ENCODE measurements at places on chromosomes 2 and 18. TPM values are rescaled to one million over a fixed set of nuclear protein-coding genes. Genes with fewer than 3 reads are reported as not detected.

SAG gene
- not detected for total RNA-seq

THSD7B gene
- total RNA-seq: not detected

HS6ST1 gene
- total RNA-seq: 17.4 TPM

REG1B gene
- not detected for total RNA-seq

CD207 gene
- not detected for total RNA-seq

RGPD3 gene
- under 0.01 TPM for total RNA-seq

FKBP1B gene
- total RNA-seq: 10.3 TPM

MARCO gene
- total RNA-seq: not detected

RIT2 gene
- total RNA-seq: not detected

RAB27B gene
- 0.52 TPM for total RNA-seq

DSC2 gene
- total RNA-seq: 0.09 TPM

EVA1A gene
- 5.8 TPM for total RNA-seq

CYP27A1 gene
- total RNA-seq: 36.0 TPM

IL36B gene
- not detected for total RNA-seq

C2orf15 gene
- total RNA-seq: not detected

SOX11 gene
- total RNA-seq: not detected

HOXD4 gene
- not detected for total RNA-seq

C2orf81 gene
- total RNA-seq: 1.4 TPM

UCN gene
- 0.16 TPM for total RNA-seq

AGFG1 gene
- total RNA-seq: 14.3 TPM

DPP10 gene
- total RNA-seq: not detected

SOWAHC gene
- 7.7 TPM for total RNA-seq

ALK gene
- total RNA-seq: 0.16 TPM

SP5 gene
- total RNA-seq: not detected

CFAP65 gene
- under 0.01 TPM for total RNA-seq

PSMA8 gene
- total RNA-seq: not detected

AFF3 gene
- 0.34 TPM for total RNA-seq

CPLX4 gene
- not detected for total RNA-seq

FECH gene
- 29.7 TPM for total RNA-seq

WDR75 gene
- total RNA-seq: 40.8 TPM

FSIP2 gene
- total RNA-seq: under 0.01 TPM

OTOF gene
- under 0.01 TPM for total RNA-seq

PAIP2B gene
- 0.63 TPM for total RNA-seq

HOXD11 gene
- total RNA-seq: not detected

ACVR2A gene
- total RNA-seq: 29.6 TPM
